ENCODE measurements at places on chromosomes 1 and 21. TPM values are rescaled to one million over a fixed set of nuclear protein-coding genes. Genes with fewer than 3 reads are reported as not detected.

SPATA46 gene
- total RNA-seq, result not detected

TMEM269 gene
- total RNA-seq, result 0.13 TPM

OR2L13 gene
- not detected for total RNA-seq

NBPF10 gene
- total RNA-seq, result 2.8 TPM

S100A3 gene
- 12.0 TPM for total RNA-seq

RGS13 gene
- not detected for total RNA-seq

CA6 gene
- total RNA-seq, result not detected

SSU72 gene
- total RNA-seq, result 217 TPM

C1orf116 gene
- 0.08 TPM for total RNA-seq

FCAMR gene
- total RNA-seq, result not detected

SH2D2A gene
- 0.69 TPM for total RNA-seq

CHIA gene
- total RNA-seq, result not detected

ADGRL4 gene
- total RNA-seq, result not detected

PLPPR4 gene
- total RNA-seq, result not detected

FCRLB gene
- total RNA-seq, result 0.41 TPM

PYHIN1 gene
- not detected for total RNA-seq

NCF2 gene
- 0.10 TPM for total RNA-seq

CCDC185 gene
- not detected for total RNA-seq

DLGAP3 gene
- 0.87 TPM for total RNA-seq

HSD3B1 gene
- not detected for total RNA-seq

RAB25 gene
- not detected for total RNA-seq

MYBPH gene
- total RNA-seq, result not detected

SIPA1L2 gene
- 5.2 TPM for total RNA-seq

ERG gene
- total RNA-seq, result 0.49 TPM

TRIM67 gene
- 0.08 TPM for total RNA-seq

CYP4A11 gene
- not detected for total RNA-seq

SPATA21 gene
- total RNA-seq, result not detected

DIO1 gene
- total RNA-seq, result 0.28 TPM

LHX4 gene
- 0.72 TPM for total RNA-seq

OR6N1 gene
- not detected for total RNA-seq

CAMK1G gene
- total RNA-seq, result not detected

SPRR2A gene
- total RNA-seq, result not detected

ECM1 gene
- total RNA-seq, result 2.2 TPM

Data from Panc1 (cell line).